Kasumi-1 (cell line): ENCODE measurements at places on chromosomes 4 and X.

- no peak for DNase-seq
These were observed 18.5 kb downstream of the SUV39H1 start for GRCh38 chrX:48715072-48715471.

- DNase-seq: peak; percentile 55
These were observed 97.4 kb downstream of the PHKA2 start for GRCh38 chrX:18886344-18887161.

GRCh38 chrX:2650865-2651264 is 40.2 kb upstream of the CD99 start:
- no peak for DNase-seq

DNA sequence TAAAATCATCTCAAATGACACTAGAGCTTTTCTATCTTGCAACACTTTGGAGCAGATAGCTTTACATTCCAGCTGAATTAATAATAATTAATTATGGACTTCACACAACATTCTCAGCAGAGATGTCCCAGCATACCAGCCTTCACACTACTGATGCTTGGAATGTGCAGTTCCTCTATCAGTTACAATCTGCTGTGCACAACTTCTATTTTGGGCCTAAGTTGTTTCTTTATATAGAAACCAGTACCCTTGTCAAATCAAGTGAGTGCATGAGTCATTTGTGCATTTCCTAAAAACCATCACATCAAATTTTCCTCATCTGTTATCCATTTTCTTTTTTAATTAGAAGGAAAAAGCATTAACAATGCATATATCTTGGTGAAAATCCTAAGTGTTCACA is 8.8 kb upstream of the RASL11B start:
- DNase-seq: peak; percentile 77

DNA sequence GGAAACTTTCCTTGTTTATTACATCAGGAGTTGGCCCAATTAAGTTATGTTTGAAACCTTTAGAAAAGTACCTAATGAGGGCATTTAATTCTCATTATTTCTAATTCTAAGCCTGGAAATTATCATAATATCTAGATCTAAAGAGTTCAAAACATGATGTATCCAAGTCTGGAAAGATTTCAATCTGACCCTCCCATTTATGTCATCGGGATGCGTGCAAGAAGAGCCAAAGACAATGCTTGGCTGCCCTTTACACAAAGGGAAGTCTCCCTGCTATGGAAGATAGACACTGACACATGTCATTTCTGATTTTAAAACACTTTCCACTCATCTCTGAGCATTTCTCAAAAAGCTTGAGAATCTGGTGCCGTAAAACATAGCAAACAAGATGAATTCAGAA is 222.4 kb downstream of the ANTXR2 start:
- no peak for DNase-seq

- peak; percentile 65 for DNase-seq
These were observed 42.0 kb downstream of the LGI2 start for GRCh38 chr4:24988776-24989175.

DNA sequence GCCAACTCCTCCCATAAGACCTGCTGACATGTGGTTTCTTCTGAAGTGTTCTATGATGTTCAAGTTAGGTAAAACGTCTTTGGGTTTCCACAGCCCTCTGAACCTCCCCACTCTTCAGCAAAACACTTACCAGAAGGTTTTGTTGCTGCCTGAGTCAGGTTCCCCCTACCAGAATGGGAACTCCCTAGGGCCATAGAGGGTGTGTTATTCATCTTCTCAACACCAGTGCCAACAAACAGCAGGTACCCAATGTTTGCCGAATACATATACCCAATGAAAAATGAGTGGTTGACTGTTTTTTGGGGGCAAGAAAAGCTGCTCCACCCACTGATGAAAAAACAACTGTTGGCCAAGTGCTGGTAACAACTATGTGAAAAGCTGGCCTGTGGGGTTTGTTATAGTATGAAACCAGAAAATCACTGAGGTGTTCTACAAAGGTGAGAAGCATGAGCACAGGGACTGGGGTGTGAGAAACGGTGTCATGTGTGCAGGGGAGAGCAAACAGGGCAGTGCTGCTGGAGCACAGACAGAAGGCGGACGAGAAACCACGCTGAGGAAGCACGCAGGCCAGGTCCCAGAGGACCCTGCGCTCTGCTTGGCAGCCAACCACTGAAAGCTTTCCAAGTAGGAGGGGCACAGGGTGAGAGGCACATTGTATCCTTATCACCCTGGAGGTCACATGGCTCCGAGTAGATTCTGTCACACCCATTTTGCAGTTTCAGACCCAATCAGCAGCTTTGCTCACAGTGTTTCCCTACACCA is 28.8 kb downstream of the ATP8A1 start:
- no peak for DNase-seq

DNA sequence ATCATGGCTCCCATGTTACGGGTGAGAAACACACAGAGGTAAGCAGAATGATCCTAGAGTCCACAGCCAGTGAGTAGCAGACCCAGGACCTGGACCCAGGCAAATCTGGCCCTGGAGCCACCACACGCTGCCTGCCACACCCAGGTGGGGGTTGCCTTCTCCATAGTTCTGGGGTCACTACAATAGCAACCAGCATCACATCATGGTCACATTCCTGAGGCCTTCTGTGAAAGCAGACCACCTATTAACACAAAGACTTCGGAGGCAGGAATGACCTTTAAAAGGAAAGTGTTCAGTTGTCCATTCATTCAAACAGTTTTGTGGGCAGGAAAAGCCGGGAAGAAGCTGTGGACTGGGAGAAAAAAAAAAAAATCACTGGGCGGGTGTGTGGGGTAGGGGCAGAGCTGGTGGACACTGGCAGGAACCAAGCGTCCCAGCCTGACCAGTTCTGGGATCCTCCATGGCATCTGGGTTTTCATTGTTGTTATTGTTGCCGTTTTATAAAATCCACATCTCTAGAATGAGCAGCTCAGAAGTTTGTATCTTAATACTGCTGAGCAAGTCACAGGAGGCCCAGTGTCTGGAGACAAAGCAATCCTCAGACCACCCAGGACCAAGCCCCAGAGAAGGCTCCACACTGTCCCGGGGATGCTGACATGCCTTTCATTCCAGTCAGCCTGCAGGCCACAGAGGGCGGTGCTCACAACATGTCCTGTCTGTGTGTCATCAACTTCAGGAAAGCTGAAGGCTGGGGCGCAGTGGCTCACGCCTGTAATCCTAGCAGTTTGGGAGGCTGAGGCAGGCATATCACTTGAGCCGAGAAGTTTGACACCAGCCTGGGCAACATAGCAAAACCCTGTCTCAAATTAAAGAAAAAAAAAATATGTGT is 67.0 kb downstream of the SEL1L3 start:
- no peak for DNase-seq

DNA sequence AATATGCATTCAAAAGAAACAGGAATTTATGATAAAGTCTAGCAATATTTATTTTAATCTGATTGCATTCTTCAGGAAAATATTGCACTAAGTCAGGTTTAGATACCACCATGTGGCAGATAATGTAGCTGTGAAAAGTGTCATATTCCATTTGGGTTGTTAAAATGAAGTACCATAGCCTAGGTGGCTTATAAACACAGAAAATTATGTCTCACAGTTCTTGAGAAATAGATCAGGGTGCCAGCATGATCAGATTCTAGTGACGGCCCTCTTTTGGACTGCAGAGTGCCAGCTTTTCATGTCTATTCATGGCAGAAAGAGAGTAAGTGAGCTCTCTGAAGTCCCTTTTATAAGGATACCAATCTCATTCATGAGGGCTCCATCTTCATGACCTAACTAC is 5.6 kb upstream of the ADGRL3 start:
- DNase-seq: no peak

GRCh38 chr4:133483600-133484246 is 334.6 kb downstream of the PCDH10 start:
- peak; percentile 21 for DNase-seq

DNA sequence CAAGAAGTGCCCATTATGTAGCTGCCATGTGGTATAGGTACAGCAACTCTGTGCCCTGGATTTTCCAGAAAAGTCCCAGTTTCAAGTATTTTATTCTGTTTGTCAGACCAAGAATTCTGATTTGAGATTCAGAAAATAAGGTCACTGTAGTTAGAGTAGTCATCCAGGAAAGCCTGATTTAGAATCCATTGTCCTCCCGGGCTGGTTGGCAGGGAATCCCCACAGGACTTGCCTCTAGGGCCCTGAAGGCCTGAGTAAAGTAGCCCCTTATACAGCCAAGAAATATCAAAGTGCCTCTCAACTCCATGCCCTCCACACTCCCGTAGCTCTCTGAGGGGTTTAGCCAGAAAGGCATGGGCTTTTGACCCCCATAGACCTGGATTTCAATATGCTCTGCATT is 36.3 kb downstream of the RTL5 start:
- no peak for DNase-seq

GRCh38 chr4:129322920-129323319 is 227.0 kb downstream of the C4orf33 start:
- no peak for DNase-seq

GRCh38 chr4:12319765-12320164 is 891.1 kb upstream of the HS3ST1 start:
- DNase-seq: no peak

DNA sequence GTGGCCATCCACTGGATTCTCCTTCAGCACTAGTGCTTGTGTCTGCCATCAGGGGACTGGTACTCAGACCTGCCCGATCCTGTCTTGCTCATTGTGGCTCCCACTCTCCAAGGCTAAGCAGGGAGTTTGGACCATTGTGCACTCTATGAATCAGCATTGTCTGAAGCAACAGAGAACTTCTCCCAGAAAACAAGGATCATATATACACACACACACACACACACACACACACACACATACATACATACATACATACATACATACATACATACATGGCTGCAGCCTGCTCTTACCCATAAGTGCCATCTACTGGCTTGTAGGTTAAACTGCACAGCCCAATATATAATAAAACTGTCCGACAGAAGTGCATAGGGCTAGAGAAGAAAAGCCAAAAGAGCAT is 345.3 kb upstream of the LCORL start:
- DNase-seq: peak; percentile 59

- no peak for DNase-seq
These were observed 72.6 kb downstream of the GATB start for GRCh38 chr4:151688003-151688784.

- no peak for DNase-seq
These were observed 12.3 kb upstream of the TIGD2 start for GRCh38 chr4:89099034-89099433.

DNA sequence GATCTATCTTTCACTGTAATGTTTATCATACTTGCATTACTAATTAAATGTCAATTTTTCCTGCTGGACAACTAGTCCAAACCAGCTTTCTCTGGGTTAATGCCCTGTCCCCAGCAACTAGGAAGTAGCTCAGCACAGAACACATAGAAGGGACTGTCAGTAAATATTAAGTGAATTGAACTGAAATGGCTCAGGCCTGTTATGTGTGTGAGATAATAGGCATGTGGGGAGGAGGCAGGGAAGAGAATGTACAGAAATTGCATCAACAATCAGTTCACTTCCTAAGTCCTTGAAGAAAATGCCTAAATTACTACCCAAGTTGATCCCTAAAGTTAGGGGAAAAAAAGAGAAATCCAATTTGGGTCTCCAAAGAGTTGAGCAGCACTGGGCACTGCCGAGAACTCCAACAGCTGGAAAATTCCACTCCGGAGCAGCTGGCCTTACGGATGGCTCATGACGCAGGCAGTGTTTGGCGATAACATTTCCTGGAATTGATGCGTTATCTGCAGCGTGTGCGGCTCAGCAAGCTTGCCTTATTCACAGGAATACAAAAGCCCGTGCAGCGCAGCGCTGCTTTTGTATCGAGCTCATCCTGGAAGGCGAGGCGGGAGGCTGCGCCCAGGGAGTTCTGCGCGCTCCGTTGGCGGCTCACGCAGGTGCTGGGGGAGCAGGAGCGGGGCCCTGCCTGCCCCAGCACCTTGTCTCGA is 297.3 kb upstream of the LCORL start:
- DNase-seq: no peak

- no peak for DNase-seq
These were observed 21.3 kb downstream of the PLRG1 start for GRCh38 chr4:154528869-154529268.

DNA sequence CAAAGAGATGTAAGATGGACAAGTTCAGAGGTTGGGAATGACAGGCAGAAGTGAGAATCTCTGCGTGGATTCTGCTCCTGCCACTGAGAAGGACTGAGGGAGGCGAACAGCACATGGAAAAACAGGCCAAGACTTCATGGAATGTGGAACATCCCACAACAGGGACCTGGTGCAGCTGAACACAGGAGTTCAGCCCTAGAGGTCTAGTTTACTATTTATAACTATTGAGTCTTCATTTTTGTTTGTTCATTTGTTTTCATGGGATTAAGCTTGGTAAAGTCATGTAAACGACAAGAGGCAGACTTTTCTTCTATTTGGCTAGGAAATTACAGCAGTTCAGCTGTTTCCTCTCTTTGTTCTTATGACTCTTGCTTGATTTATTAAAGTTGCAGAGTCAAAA is 234.5 kb downstream of the MAML3 start:
- DNase-seq: no peak

- DNase-seq: no peak
These were observed 440.4 kb downstream of the FAM133A start for GRCh38 chrX:94114362-94114761.

- DNase-seq: no peak
These were observed 45.6 kb downstream of the DCTD start for GRCh38 chr4:182871616-182872015.

- no peak for DNase-seq
These were observed 795.2 kb downstream of the TRIML1 start for GRCh38 chr4:188934320-188934962.

GRCh38 chrX:19566359-19567222 is 51.3 kb upstream of the MAP3K15 start:
- DNase-seq: peak; percentile 89

DNA sequence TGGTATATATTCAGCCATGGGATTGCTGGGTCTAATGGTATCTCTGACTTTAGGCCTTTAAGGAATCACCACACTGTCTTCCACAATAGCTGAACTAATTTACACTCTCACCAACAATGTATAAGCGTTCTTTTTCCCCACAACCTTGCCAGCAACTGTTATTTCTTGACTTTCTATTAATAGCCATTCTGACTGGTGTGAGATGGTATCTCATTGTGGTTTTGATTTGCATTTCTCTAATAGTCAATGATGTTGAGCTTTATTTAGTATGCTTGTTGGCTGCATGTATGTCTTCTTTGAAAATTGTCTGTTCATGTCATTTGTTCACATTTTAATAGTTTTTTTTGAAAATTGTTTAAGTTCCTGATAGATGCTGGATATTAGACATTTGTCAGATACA is 235.2 kb downstream of the HEPH start:
- DNase-seq: no peak

DNA sequence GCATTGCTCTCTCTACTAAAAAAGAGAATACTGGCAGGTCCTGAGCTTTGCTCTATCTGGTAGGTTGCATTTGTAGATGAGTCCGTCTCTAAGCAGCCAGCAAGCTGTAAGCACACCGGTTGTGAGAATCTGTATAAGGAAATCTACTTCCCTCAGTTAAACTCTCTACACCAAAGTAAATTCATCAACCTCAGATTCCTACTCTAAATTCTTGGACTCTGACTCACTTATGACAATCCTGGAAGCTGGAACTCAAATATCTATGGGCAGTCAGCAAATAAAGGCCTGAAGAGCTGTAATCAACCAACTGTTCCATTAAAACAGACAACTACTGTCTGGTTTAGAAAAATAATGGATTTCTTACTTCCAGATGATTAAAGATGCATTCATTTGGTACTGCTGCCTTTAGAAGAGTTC is 37.9 kb downstream of the FAT1 start:
- DNase-seq: no peak

GRCh38 chrX:44470816-44471215 is 71.8 kb downstream of the FUNDC1 start:
- DNase-seq: no peak

- DNase-seq: no peak
These were observed 49.8 kb upstream of the CYSLTR1 start for GRCh38 chrX:78377186-78377585.
